Right kidney (tissue), 9 donors: ENCODE measurements at places on chromosomes 2 and 18.

DNA sequence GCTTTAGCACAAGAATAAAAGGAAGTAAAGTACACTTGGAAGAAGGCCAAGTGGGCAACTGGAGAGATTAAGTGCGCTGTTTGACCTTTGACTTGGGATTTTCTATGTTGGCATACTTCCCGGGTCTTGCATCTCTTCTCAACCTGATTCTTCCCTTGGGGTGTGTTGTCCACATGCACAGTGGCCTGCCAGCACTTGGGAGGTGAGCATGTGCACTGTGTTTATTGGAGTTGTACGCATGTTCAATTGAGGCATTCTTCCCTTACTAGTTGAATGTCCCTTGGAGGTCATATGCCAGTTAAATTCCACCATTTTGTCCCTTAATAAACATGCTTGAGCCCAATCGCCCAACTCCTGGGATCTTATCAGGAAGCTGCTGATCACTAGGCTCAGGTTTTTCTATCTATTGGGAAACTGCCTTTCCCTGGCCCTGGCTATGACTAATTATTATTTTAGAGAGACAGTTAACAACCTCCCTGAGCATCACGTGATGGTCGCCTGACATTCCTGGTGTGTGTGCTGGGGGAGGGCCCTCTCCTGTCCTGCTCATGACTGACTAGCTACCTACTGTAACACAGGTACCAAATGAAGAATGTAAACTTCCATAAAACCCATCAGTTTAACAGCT, 62.5 kb upstream of the RAPGEF4 start:
- DNase-seq: no peak

GRCh38 chr2:42767080-42767898, 3.4 kb upstream of the OXER1 start:
- no peak for DNase-seq

- no peak for DNase-seq
Measured at GRCh38 chr2:10378189-10378588, 69.9 kb downstream of the ODC1 start.

- no peak for DNase-seq
Measured at GRCh38 chr18:49802623-49803022, 10.7 kb downstream of the ACAA2 start.

- DNase-seq: peak; percentile 75
Measured at GRCh38 chr2:234496055-234496834, 636 bp downstream of the ARL4C start.

- DNase-seq: no peak
Measured at GRCh38 chr18:12579775-12580174, 78.1 kb downstream of the SPIRE1 start.

GRCh38 chr2:2121887-2122286, 209.2 kb downstream of the MYT1L start:
- no peak for DNase-seq

DNA sequence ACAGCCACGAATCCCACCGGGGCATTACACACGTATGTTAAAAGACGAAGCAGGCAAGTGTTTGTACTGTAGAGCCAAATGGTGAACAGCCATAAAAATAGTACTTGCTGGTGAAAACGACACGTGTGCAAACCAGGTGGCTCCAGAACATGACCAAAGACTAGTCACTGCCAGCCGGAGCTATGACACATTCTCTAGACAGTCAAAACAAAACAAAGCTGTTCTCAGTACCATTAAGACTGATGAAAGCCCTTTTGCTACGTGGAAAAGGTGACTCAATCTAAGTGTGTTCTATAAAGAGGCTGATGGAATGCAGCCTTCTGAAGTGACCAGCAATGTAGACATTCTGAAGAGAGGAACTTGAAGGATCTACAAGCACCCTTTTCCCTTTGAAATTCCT, 367.7 kb upstream of the NETO1 start:
- no peak for DNase-seq

- no peak for DNase-seq
Measured at GRCh38 chr2:14751581-14751980, 119.1 kb downstream of the LRATD1 start.

DNA sequence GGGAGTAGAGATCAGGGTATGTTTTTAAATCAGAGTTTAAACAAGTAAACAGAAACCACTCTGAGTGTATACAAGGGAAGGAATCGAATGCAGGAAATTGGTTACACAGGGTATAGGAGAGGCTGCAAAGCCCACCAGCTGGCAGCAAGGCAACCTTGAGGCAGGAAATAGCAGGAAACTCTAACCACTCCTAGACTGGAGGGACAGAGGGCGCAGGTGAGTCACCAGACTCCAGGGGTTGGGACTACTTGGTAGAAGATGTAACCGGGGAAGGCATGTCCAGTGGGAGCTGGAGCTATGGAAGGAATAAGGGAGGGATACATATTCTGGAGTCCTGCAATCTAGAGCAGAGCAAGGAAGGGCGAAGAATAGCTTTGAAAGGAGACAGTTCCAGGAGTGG, 152.3 kb downstream of the MEIS1 start:
- DNase-seq: peak; percentile 26

DNA sequence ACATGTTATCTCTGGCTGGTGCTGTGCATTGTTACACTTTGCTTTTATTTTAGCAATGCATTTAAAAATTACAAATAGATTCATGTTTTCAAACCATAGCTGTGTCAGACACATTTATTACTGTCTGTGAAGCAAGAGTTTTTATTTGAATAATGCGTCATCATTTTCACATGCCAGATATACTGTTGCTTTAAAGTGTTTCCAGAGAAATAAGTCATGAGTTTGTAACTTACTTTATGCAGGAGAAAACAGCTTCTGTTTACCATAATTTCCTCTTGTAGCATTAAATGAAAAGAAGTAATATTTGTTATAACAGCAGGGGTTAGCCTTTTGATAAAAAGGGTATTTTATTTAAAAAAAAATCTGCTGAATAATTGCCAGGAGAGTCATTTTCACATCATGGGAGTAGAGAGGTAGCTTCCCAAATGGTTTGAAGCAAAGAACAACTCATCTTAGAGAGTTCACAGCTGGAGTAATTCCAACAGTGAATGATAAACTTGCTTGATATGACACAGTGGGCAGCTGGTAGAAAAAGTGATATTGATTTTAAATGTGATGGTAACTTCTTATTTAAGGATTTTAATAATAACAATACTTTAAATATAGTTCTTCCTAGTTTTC, 1274.5 kb upstream of the CRIM1 start:
- no peak for DNase-seq

DNA sequence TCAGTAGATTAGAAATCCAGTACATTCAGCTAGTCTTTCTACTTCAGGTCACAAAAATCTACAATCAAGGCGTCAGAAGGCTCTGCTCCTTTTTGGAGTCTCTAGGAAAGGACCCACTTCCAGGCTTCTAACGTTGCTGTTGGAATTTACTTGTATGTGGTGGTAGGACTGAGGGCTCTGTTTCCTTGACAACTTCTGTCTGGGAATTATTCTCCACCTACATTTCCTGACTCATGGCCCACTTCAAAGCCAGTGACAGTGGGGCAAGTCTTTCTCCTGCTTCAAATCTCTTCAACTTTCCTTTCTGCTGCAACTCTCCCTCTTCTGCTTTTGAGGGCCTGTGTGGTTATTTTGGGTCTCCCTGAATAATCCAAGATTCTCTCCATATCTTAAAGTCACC, 10.4 kb upstream of the TMX3 start:
- no peak for DNase-seq

DNA sequence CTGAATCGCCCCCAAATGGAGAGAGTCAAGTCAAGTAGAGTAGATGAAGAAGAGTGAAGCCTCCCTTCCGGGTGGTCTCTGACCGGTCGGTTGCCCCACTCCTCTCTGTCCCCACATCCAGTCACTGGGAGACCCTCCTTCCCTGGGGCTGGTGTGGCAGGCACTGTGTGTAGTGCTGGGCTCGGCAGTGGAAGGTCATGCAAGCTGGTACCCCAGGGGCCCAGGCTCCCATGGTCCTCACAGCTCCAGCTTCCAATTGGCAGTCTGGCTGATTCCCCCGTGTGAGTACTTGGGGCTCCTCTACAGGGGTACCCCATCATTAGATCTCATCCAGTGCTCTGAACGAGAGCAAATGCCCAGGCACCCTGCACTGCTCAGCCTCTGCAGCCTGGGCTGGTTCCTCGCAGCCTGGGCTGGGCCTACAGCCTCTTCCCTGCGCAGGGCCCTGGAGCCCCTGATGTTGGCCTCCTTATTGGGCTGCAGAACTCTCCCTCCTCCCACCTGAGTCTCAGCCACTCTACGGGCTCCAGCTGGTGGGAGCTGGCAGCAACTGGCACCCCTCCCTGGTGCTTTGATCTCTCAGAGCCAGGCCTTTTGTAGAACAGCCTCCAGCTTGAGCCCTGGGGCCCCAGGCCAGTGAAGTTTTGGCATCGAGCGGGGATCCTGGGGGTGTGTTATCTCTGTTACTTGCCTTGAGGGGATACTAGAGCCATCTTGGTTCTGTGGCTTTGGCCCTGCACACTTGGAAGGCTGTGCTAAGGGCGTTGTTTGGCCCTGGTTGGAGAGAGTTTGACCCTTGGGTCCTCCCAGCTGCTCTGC, 187.8 kb upstream of the HDAC4 start:
- no peak for DNase-seq

DNA sequence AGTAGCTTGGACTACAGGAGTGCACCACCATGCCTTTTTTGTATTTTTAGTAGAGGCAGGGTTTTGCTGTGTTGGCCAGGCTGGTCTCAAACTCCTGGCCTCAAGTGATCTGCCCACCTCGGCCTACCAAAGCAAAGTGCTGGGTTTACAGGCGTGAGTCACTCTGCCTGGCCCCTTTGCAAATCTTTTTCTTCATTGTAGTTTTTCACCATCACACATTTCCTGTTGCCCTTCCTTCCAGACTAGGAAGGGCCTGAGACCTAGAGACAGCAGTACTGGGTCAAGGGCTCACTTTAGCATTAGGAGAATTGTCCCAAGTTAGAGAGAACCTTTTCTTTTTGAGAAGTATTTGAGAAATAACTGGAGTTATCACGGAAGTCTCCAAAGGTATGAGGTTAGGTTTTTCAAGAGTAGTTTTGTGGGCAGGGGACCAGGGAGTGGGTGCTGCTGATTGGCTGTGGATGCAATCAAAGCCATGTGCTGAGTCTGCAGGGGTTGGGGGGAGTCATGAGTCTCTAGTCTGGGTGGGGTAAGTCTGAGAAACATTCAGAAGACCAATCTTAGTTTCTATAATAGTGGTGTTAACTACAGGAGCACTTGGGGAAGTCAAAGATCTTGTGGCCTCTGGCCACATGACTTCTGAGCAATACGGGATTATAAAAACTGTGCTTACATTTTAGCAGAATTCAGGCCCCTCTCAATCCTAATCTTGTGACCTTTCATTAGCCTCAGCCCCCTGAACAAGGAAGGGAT, 23.7 kb downstream of the B3GNT2 start:
- DNase-seq: no peak

DNA sequence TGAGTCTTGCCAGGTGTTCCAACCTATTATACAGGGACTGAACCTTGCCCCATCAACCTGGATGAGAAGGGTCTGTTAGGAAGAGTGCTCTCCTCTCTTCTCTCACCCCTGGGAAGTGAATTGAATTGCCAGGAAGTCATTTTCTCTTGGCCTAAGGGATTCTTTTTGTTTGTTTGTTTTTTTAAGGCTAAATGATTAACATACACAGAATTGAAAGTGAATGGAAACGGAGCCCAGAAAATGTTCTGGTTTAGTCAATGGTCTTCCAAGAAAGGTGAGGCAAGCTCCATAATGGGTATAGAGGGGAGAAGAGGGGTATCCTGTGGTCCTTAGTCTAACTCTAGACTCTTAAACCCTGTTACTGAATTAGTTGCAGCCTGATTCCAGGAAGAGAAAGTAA, 189.1 kb downstream of the FSHR start:
- DNase-seq: no peak

DNA sequence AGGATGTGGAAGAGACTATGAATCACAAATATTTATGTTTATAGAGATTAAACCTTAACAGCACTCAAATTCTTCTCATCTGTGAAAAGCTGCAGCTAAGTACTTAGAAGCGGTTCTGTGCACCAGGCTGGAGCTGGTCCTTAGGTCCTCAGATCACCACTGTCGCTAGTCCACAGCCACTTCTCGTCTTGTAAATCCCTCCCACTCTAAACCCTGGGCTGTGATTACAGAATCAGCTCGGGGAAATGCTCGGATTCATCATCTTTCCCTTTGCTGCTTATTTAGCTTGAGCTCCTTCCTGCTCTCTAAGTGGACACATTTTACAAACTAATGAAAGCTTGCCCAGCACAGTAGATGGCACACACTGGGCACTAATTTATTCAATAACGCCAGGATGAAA, 61.7 kb downstream of the RNF152 start:
- no peak for DNase-seq

- DNase-seq: no peak
Measured at GRCh38 chr18:38496222-38496793, 930.7 kb upstream of the CELF4 start.

DNA sequence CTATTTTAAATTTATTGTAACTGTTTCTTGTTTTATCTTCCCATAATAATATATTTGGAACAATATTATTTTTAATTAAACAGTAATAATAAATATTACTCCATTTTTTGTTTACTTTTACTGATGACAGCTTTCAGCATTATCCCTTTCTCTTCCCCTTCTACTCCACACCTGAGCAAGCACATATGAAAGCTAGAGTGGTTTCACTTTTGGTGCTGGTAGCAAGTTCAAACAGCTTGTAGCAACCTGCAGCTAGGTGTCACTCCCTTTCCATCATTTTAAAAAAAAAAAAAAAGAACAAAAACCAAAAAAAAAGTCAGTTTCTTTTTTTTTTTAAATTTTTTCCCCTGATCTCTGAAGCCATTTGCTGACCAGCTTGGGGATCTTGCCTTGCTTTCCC, 801.8 kb downstream of the CCDC85A start:
- DNase-seq: no peak

- no peak for DNase-seq
Measured at GRCh38 chr2:92326-92725, 46.0 kb upstream of the FAM110C start.

GRCh38 chr2:60463249-60463648, 90.2 kb downstream of the BCL11A start:
- no peak for DNase-seq

DNA sequence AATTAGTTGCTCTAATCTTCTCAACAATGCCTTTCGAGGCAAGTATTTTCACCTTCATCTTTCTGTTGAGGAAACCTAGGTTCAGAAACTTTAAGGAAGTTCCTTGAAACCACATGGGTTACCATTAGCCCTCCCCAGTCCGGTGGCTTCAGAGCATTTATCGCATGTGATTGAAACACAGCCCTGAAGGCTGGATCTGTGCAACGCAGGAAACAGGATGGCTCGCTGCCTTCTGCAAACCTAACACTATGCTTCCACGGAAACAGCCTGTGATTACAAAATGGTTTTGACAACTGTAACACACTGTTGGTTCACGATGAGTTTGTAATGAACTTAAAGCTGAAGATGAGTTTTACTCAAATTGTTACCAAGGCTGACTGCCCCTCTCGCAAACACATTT, 68.5 kb downstream of the EPB41L3 start:
- no peak for DNase-seq
